ENCODE measurements at places on chromosomes 1 and 21.

DNA sequence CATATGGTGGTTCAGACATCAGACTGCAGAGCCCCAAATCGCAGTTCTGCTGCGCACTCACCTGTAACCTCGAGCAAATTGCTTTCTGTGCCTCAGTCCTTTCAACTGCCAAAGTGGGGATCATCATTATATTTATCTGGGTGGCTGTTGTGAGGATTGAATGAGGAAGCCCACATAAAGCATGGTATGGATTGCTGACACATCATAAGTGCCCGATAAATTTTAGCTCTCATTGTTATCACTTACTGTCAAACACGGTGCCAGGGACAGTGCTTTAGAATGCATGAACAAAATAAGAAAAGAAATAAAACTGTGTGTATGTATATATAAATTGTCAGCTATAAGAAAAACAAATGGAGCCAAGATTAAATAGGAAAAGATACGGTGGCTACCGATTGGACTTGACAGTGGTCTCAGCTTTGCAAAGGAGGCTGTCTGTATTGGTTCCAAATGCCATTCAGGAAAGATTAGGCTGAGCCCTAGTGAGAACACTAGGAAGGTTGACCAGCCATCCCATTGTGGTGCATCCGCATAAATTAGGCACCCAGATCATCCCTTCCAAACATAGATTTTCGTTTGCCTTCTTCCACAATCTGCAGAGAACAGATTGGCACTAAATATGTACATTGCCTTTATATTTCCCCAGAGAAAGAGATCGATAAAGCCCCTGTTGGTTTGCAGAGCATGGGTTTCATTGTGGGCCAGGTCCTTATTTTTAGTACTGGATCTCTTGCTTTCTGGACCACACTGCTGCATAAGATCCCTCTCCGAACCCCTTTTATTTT lies 91.8 kb upstream of the KAZN start:
- H3K4me1 ChIP-seq: no peaks in the 10 kb centered on the region
- H3K36me3 ChIP-seq: no peaks in the 10 kb centered on the region
- no peak overlapping the region for H3K4me3 ChIP-seq
- DNase-seq: no peak
- no peak overlapping the region for H3K27ac ChIP-seq
- no peaks in the 10 kb centered on the region for H3K27me3 ChIP-seq

GRCh38 chr1:53590531-53591515 lies 131.6 kb downstream of the DMRTB1 start:
- H3K27ac ChIP-seq: no peak overlapping the region
- H3K27me3 ChIP-seq: no peaks in the 10 kb centered on the region
- DNase-seq: peak; percentile 74
- H3K4me3 ChIP-seq: no peak overlapping the region
- H3K36me3 ChIP-seq: no peaks in the 10 kb centered on the region
- peaks cover 9% of the 10 kb centered on the region for H3K4me1 ChIP-seq

GRCh38 chr1:70666381-70667140 lies 255.5 kb downstream of the CTH start:
- H3K4me3 ChIP-seq: no peak overlapping the region
- no peaks in the 10 kb centered on the region for H3K27me3 ChIP-seq
- no peaks in the 10 kb centered on the region for H3K4me1 ChIP-seq
- H3K36me3 ChIP-seq: no peaks in the 10 kb centered on the region
- no peak overlapping the region for H3K27ac ChIP-seq
- DNase-seq: no peak

GRCh38 chr1:33180911-33181890 lies 642 bp downstream of the TRIM62 start:
- H3K27ac ChIP-seq: peak overlapping the region; percentile 79
- DNase-seq: peak; percentile 83

- no peaks in the 10 kb centered on the region for H3K27me3 ChIP-seq
- no peak for DNase-seq
- H3K4me1 ChIP-seq: peaks cover 17% of the 10 kb centered on the region
- no peak overlapping the region for H3K27ac ChIP-seq
Observed at GRCh38 chr1:207035877-207036551, 3.5 kb upstream of the C1orf116 start.

DNA sequence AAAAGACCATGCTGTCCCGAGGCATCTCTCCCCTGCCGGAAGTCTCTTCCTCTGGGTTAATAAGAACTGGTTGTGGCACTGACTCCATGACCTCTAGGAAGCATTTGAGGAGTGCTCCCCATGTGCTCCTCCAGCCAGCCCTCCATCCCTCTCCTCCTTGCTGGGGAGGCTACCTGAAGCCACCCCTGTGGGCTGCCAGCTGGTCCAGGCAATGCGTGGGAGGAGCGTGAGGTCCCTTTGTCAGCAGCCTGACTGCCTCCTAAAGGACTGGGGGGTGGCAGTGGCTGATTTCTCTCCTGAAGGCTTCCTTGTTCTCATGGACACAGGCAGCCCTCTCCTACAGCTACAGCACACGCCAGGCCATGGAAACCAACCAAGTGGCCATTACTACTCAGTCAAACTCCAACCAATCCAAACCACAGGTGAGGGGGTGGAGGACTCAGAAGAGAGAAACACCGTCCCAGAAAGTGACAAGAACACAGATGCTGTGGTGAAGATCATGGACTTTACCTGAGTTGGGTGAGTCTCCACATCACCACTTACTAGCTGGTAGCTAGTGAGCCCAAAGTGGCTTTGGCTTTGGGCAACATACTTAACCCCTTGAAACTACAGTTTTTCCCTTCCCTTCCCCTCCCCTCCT lies 35.2 kb downstream of the NENF start:
- DNase-seq: no peak
- no peaks in the 10 kb centered on the region for H3K36me3 ChIP-seq
- H3K27me3 ChIP-seq: no peaks in the 10 kb centered on the region

GRCh38 chr1:99018313-99018712 lies 13.7 kb upstream of the PLPPR5 start:
- H3K36me3 ChIP-seq: no peaks in the 10 kb centered on the region
- no peaks in the 10 kb centered on the region for H3K4me1 ChIP-seq
- no peak overlapping the region for H3K4me3 ChIP-seq
- H3K27me3 ChIP-seq: no peaks in the 10 kb centered on the region

GRCh38 chr1:11708554-11709350 lies 17.2 kb downstream of the DRAXIN start:
- no peaks in the 10 kb centered on the region for H3K36me3 ChIP-seq
- no peak overlapping the region for H3K27ac ChIP-seq
- no peak for DNase-seq

- H3K4me3 ChIP-seq: no peak within 1 kb of the TSS
- H3K27me3 ChIP-seq: peaks cover 18% of the 10 kb centered on the region
- no peak for DNase-seq
- H3K36me3 ChIP-seq: no peaks in the 10 kb centered on the region
- no peaks in the 10 kb centered on the region for H3K4me1 ChIP-seq
Observed at GRCh38 chr1:119896303-119896702, at the start of gene ADAM30. Gene ADAM30 (minus strand): TSS chr1:119896515. CDS start chr1:119896336, 179 bp downstream.

GRCh38 chr1:244199902-244200301 lies 148.8 kb downstream of the ZBTB18 start:
- peaks cover 9% of the 10 kb centered on the region for H3K4me1 ChIP-seq
- no peak overlapping the region for H3K27ac ChIP-seq
- H3K4me3 ChIP-seq: no peak overlapping the region

DNA sequence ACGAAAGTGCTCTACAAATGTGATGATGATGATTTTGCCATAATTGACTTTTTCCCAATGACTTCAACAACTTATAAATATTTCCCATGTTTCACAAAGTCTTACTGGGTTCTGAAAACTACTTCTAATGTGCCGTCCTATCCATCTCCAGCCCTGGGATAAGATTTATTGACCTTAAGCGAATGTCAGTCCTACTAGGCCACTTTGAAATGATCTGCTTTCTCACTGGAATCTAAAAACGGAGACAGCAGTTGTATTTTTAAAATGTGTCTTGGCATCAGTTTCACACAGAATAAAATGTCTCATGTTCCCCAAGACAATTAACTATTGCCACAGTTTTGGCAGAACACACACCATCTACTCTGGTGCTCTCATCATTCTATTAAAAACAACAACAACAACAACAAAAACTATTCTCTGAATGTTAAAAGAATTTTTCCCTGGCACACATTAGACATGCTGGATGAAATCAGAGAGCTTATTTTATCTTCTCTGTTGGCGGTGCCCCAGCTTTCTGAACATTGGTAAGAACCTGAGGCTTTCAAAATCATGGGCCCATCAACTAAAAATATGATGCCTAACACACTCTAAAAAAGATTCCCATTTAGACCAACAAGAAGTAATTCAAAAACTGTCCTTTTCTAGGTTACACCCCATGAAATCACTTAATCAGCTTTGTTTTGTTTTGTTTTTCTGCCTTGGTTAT lies 23.1 kb upstream of the DNASE2B start:
- H3K4me3 ChIP-seq: no peak overlapping the region
- no peaks in the 10 kb centered on the region for H3K27me3 ChIP-seq
- no peaks in the 10 kb centered on the region for H3K36me3 ChIP-seq
- peaks cover 16% of the 10 kb centered on the region for H3K4me1 ChIP-seq
- DNase-seq: peak; percentile 76

GRCh38 chr1:30033256-30034104 lies 689.9 kb downstream of the MATN1 start:
- no peaks in the 10 kb centered on the region for H3K36me3 ChIP-seq
- no peak overlapping the region for H3K27ac ChIP-seq
- no peak overlapping the region for H3K4me3 ChIP-seq
- DNase-seq: no peak
- peaks cover 30% of the 10 kb centered on the region for H3K27me3 ChIP-seq

DNA sequence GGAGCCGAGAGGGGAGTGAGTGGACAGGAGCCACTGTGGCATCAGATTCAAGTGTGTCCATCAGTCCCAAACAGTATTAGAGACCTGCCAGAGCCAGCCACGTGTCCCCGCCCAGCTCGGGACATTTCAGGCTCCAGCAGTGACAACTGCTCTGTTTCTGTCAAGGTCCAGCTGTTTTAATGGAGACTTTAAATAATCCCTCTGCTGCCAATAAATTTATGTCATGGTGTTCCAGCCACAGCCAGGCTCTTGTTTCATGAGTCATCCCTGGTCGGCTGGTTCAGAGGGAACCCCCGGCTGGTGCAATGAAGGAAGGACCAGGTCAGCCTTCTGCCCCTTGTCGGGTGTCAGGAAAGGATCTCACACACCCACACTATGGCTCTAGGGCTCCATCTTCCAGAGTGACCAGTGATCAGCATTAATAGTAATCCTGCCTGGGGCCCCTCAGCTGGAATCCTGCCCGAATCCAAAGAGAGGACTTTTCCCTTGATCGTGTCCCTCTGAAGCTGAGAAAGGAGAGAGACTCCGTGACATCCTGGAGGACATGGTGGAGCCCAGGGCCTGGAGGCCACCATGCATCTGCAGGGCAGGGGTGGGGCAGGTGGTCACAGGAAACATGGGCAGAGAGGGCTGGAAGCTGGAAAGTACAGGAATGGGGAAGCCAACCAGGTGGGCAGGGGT lies 197.3 kb downstream of the MATN1 start:
- H3K27ac ChIP-seq: no peak overlapping the region
- DNase-seq: peak; percentile 75
- H3K27me3 ChIP-seq: peaks cover 9% of the 10 kb centered on the region
- H3K36me3 ChIP-seq: no peaks in the 10 kb centered on the region

- peaks cover 40% of the 10 kb centered on the region for H3K4me1 ChIP-seq
- H3K36me3 ChIP-seq: no peaks in the 10 kb centered on the region
- H3K27me3 ChIP-seq: no peaks in the 10 kb centered on the region
- peak overlapping the region; percentile 95 for H3K27ac ChIP-seq
Observed at GRCh38 chr1:109214695-109215623, 1.2 kb downstream of the SARS1 start.

GRCh38 chr21:34540206-34540605 lies 28.2 kb upstream of the KCNE1 start:
- H3K4me3 ChIP-seq: no peak overlapping the region
- no peak for DNase-seq
- no peaks in the 10 kb centered on the region for H3K27me3 ChIP-seq
- no peak overlapping the region for H3K27ac ChIP-seq
- H3K36me3 ChIP-seq: no peaks in the 10 kb centered on the region

- no peaks in the 10 kb centered on the region for H3K27me3 ChIP-seq
- no peak overlapping the region for H3K4me3 ChIP-seq
- H3K36me3 ChIP-seq: no peaks in the 10 kb centered on the region
- H3K27ac ChIP-seq: no peak overlapping the region
Observed at GRCh38 chr1:159441360-159441759, 1.8 kb downstream of the OR10J1 start.

DNA sequence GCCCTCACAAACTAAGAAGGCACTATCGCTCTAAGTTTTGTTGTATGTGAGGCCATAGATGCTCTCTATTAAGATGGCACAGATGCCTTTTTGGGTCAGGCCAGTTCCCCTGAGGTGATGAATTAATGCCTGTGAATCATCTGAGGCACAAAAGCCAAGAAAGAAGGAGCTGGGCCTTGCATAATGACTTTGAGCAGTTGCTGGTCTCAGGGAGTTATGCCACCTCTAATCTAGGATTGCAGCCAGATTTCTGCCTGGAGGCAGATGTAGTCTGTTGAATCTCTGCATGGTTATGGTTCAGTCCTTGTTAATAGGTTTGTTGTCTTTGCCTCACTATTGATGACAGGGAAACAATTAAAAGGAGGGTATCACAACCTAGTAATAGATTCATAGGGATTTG lies 168.1 kb upstream of the CHRM3 start:
- H3K4me1 ChIP-seq: no peaks in the 10 kb centered on the region
- no peak overlapping the region for H3K27ac ChIP-seq
- DNase-seq: no peak

DNA sequence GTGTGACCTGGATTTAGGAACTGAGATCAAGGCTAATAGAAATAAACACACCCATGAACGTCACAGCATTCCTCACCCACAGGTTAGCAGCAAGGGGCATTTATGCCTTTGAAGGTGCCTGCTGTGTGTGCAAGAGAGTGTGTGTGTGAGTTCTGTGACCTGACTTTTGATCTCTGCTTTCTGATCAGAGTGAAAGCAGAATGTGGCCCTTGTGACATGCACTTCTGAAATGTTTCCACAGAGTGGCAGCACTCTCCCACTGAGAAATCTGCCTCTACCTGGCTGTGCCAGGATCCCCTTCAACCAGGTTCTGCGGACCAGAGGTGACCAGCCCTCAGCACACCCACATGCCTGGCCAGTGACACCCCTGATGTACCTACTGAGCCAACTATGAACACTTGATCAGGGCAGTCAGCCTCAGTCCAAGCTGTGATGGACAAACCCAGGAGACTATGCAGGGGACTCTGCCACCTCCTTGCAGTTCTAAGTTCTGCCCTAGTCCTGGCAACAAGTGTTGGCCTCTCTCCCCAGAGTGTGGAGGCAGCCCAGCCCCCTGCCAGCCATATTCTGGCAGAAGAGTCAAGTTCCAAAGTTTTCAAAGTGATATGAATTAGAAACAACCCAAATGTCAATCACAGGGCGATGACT lies 41.0 kb downstream of the RXRG start:
- no peaks in the 10 kb centered on the region for H3K36me3 ChIP-seq
- no peaks in the 10 kb centered on the region for H3K27me3 ChIP-seq
- H3K4me1 ChIP-seq: no peaks in the 10 kb centered on the region
- H3K4me3 ChIP-seq: no peak overlapping the region
- H3K27ac ChIP-seq: no peak overlapping the region
